ENCODE measurements at places on chromosomes 13 and 19.
A peak's percentile ranks its signal among the peaks of the same experiment; 100 is the strongest.

- DNase-seq, result no peak
These were observed 44.0 kb downstream of the KDM4B start for GRCh38 chr19:5012688-5013457.

DNA sequence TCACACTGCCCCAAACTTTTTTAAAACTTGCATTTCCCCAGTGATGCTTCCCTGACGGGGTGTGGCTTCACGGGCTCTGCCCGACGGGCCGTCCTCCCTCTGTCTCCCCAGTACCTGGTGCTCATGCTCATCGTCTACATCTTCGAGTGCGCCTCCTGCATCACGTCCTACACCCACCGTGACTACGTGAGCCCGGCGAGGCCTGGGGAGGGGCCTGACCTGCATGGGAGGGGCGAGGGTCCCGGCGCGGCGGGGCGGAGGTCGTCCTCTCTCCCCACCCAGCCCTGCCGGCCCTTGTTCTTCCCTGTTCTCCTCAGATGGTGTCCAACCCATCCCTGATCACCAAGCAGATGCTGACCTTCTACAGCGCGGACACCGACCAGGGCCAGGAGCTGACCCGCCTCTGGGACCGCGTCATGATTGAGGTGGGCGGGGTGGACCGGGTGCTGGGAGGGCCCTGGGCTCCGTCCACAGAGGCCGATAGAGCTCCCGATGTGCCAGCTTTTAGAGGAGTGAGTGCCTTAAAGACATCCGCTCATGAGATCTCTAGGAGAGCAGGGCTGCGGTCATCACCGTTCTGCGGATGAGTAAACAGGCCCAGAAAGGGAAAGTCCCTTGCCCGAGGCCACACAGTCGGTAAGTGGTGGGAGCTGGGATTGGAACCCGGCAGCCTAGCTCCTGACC is 6.9 kb downstream of the UPK1A start:
- peak; percentile 84 for DNase-seq

- DNase-seq, result no peak
These were observed 2.3 kb downstream of the GAS6 start for GRCh38 chr13:113861433-113862030.

GRCh38 chr13:60351855-60352615 is 45.0 kb upstream of the TDRD3 start:
- DNase-seq, result no peak

DNA sequence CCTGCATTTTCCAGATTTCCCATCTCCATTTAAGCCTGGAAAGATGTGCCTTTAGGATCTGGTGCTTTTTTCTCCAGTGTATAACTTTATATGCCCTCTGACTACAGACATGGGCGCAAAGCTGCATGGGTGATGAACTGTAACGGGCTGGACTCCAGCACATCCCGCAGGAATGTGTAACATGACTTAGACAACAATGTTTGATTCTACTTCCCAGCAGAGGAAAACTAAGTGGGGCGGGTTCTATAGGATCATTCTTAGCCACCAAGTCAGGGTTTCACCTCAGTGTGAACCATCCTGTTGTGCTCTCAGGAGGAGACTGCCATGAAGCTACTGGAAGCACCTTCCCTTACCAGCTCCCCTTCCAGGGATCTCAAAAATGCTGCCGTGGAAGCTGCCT is 93.2 kb upstream of the SERP2 start:
- DNase-seq, result no peak

DNA sequence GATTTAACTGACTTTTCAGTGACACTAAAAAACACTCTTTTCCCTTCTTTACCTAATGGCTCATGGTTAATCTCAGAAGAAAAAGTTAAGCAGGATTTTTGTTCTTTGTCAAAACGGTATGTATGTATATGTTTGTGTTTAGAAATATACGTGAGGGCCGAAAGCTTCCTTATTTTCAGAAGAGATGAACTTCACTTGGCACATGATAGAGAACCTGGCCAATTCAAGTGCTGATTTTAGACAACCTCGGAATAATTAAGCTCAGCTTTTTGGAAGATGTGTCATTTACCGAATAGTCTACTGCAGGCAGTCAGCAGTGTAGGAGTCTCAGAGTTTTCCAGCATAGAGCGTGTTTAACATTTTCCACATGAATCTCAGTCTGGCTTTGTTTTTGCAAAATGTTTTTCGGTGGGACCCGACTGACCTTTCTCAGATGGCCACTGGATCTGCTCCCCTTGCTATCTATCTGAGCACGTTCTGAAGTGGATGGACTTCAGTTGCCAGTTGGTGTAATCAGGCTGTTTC is 4.6 kb downstream of the RNASEH2B start:
- DNase-seq, result no peak

DNA sequence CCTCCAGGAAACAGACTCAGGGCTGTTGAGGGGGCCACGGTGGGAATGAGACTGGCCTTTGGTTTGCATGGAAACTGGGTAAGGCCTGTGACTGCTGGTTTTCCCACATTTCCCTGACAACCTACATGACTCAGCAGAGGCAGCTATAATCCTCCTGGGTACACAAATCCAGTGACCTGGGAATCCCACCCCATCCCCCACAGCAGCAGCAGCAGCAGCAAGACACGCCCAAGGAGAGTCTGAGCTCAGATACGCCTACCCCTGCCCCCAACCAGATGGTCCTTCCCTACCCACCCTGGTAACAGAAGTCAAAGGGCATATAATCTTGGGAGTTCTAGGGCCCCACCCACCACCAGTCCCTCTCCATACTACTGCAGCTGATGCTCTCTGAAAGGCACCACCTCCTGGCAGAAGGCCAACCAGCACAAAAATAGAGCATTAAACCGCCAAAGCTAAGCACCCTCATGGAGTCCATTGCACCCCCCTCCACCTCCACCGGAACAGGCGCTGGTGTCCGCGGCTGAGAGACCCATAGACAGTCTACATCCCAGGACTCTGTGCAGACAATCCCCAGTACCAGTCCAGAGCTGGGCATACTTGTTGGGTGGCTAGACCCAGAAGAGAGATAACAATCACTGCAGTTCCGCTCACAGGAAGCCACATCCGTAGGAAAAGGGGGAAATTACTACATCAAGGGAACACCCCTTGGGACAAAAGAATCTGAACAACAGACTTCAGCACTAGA is 237.2 kb upstream of the SPRY2 start:
- no peak for DNase-seq

DNA sequence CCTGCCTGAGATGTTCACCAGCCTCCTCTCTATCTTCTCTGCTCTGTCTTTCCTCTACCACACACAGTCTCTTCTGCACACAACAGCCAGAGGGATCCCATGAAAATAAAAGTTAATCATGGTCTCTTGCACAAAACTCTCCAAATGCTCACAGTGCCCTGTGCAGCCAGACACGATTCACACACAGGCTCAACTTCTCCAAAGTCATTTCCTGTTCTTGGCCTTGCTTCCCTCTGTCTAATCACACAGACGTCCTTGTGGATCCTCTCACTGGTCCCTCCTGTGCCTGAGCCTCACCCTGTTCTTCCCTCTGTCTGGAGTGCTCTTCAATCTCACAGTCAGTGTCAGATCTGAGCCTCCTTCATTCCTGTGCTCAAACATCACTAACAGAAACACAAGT is 7.8 kb downstream of the SIGLEC12 start:
- no peak for DNase-seq

- no peak for DNase-seq
These were observed 572.8 kb downstream of the PCDH9 start for GRCh38 chr13:66657165-66657881.

GRCh38 chr13:71751073-71751472 is 115.9 kb downstream of the DACH1 start:
- no peak for DNase-seq

- peak; percentile 36 for DNase-seq
These were observed 17.7 kb downstream of the EPN1 start for GRCh38 chr19:55692681-55693081.

DNA sequence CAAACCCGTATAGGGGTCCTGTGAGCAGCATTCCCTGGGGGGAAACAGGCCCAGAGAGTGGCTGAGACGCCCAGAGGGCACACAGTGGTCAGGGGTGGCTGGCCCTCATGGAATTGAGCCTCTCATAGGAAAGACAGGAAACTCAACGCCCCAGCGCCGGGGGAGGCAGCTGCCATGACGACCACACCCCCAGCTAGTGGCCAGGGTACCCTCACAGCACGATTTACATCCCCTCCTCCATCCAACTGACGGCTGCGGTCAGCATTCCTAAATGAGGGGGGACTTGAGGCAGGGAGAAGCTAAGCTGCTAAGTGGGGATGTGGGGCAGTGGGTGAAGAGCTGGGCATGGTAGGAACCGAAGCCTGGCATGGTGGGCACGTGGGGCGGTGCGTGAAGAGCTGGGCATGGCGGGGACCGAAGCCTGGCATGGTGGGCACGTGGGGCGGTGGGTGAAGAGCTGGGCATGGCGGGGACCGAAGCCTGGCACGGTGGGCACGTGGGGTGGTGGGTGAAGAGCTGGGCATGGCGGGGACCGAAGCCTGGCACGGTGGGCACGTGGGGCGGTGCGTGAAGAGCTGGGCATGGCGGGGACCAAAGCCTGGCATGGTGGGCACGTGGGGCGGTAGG is 10.0 kb downstream of the MED16 start:
- no peak for DNase-seq

DNA sequence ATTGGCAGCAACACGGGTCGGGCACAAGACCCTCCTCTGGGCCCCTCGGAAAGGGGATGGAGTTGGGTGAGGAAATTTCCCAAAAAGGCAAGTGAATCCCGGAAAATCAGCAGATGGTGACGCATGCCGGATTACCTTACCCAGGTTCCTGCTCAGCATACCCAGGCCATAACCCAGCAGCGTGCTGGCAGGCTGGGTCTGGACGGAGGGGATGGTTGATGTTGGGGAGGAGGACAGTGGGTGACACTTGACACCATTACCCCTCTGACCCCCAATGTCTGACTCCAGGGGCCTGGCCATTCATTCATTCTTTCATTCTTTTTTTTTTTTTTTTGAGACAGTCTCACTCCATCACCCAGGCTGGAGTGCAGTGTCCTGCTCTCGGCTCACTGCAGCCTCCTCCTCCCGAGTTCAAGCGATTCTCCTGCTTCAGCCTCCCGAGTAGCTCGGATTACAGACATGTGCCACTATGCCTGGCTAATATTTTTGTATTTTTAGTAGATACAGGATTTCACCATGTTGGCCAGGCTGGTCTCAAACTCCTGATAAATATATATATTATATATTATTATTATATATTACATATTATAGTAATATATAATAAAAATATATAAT is 799 bp downstream of the PVR start:
- DNase-seq, result peak; percentile 51

- peak; percentile 17 for DNase-seq
These were observed 1.6 kb downstream of the NBEA start for GRCh38 chr13:34943436-34944273.

- peak; percentile 40 for DNase-seq
These were observed 65.1 kb downstream of the ZNF823 start for GRCh38 chr19:11673608-11674041.

DNA sequence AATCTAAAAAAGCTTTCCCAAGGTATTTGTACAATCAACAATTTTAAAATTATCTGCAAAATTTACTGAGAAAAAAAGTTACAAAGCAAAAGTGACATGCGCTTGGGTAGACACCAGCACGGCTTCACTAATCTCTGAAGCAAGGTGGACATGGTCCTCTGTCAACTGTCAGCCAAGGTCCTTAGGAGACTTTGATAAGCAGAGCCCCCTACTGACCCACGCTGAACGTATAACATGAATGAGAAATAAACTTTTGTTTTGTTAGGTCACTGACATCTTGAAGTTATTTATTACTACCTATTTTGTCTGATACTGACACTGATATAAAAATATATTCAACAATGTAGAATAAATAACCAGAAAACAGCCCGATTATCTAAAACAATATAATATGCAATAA is 100.7 kb upstream of the OBI1 start:
- peak; percentile 4 for DNase-seq

Data from GM13976 (cell line).